ENCODE measurements at places on chromosomes 1 and 21.

DNA sequence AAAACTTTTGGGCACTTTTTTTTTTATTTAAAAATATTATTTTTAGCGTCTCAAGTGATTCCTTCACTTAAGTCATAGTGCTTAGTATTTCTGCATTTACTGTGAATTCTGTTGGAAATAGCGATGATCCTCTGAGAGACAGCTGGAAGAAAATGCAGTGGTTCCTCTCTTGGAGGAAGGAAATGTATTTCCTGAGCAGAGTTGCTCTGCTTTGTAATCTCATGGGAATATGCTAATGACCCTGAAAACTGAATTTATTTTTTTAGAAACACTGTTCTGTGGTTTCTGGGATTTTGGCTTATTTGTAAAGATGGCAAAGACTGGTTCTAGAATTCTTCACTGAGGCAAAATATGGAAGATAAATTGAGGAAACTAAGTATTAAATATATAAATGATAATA, 88.9 kb downstream of the NTNG1 start:
- DNase-seq, result no peak

- no peak for DNase-seq
Measured at GRCh38 chr1:63773815-63774616, at the start of gene ROR1. TSS of gene ROR1 (plus strand) at chr1:63774017.

DNA sequence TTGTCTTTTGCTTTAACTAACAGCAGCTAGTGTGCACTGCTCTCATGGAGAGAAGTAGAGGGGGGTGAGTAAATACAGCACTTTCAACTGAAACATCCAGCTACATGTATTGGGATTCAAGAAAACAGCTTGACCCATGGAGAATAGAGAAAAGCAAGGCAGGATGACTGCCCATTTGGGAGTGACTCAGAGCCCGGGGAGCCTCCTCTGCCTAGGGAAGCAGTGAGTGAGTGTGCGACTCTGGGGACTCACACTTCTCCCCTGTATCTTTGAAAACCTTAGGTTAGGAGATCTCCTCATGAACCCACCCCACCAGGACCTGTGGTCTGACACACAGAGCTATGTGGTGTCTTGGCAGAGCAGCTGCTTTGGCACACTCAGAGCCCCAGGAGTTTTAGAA, 82.0 kb upstream of the PTGFR start:
- DNase-seq, result no peak

DNA sequence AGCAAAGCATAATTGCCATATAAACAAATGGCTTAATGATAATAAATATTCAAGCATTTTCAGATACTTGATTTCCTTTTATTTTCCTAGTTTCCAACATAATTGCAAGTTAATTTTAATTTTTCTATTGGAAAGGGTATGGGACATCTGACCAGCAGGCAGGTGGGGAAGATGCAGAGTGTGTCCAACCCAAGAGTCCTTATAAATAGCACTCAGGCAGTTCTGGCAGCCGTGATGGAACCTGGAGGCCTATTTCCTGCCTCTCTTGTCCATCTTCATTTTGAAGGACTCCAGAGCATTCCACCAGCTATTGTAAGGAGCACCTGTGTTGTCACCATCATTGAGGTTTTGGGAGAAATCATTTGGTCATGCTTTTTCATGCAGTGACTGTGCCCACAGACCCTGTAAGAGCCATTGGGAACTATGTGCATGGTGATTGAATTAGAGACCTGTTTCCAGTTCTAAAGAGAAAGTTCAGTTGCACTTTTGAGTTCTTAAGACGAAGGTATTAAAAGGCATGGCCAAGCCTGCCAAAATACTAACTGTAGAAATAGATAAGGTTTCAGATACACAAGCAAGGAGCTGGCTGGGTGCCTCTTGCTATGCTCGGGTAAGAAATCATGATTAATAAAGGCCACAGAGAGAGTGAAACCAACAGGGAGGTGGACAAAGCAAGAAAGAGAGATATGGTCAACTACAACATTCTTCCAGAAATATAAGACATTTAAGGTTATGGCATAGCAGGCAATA, 92.3 kb downstream of the SPATA46 start:
- DNase-seq, result no peak

GRCh38 chr1:170685166-170685565, 21.2 kb downstream of the PRRX1 start:
- DNase-seq, result no peak

DNA sequence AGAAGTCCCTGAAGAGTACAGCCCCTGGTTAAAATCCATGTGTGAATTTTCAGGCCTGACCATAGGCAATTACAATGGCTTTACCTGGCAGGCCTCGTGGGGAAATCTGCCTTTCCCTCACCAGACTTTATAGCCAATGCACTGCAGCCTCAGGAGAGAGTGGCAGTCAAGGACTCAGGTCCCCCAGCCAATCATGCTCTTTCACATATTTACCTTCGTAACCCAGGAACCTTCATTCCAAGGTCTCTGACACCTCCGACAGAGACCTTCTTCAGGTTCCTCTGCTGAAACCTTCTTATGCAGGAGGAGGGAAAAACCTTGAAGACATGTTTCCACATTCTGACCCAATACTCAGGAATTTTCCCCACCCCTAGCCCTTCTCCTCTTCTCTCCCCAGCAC, 118.9 kb downstream of the FASLG start:
- no peak for DNase-seq

DNA sequence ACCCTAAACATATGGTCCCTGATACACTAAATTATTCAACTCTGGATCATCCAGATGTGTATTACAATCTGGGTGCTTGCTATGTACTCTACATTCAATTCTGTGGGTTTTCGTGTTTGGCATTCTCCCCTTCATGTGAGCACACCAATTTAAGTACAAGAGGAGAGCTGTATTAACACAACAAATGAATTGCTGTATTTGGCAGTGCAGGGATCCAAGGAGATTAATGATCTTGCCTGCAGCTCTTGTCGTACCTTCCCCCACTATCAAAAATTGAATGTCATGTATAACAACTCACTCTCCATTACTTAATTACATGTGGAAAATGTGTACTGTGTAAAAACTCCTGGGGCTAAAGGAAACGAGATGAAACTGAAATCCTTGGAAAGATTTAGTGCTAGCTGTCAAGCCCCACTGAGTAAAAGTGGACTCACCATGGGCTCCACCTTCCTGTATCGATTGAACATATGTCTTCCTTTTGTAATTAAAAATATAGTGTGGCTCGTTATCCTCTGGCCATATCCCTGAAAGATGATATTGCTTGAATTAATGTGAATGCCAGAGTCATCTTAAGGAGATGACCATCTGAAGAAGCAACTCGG, 172.2 kb upstream of the L1TD1 start:
- DNase-seq, result no peak

DNA sequence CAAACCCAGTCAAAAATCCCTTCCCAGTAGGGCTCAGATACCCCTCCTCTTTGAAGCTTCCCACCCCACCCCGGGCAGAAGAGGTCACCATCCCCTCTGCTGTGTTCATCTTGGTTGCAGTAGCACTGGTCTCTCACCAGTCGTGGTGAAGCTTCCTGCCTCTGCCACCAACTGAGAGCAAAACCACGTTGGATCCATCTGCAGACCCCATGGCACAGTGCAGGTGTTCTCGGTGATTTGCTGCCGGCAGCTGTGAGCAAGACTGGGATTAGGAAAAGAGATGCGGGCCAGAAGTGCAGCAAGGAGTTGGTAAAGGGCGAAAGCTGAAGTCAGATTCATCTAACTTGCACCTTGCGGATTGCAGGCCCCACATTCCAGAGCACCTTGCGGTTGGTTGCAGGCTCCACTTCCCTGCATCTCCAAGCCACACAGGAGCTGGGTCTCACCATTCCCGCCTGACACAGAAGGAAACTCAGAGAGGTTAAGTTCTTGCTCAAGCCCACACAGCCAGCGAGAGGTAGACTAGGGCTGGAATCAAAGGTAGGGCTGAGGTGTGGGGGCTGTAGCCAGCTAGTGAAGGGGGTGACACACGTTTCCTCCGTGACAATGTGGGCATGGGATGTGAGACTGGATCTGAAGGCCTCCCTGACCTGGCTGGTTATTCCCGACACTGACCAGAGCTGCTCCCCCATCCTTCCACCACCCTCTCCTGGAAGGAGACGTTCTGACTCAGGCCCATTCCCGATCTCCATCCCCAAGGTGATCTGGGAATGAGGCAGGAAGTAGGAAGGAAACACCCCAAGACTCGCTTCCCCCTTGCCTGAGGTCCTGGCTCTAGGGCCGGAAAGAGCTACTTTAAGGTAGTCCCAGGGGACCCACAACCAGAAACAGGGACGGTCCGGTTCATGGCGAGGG, 3.3 kb upstream of the FAM110D start:
- DNase-seq, result no peak

- no peak for DNase-seq
Measured at GRCh38 chr1:210415846-210416448, 87.2 kb downstream of the HHAT start.

DNA sequence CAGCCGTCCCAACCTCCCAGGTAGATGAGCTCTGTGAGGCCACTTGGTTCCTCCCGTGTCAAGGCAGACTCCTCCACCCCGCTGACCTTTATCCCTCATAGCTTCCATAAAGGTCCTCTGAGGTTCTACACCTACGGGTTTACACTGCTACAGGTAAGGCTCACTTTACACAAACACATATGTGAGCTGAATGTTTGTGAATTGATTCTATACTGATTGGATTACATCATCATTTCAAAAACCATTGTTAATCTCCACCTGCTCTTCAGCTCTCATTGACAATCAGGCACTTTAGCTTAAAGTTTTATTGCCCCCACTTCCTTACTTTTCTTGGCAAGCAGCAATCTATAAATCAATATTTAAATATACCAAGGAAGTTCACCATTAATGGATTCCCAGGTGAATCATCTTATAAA, 12.8 kb upstream of the RGS16 start:
- no peak for DNase-seq

DNA sequence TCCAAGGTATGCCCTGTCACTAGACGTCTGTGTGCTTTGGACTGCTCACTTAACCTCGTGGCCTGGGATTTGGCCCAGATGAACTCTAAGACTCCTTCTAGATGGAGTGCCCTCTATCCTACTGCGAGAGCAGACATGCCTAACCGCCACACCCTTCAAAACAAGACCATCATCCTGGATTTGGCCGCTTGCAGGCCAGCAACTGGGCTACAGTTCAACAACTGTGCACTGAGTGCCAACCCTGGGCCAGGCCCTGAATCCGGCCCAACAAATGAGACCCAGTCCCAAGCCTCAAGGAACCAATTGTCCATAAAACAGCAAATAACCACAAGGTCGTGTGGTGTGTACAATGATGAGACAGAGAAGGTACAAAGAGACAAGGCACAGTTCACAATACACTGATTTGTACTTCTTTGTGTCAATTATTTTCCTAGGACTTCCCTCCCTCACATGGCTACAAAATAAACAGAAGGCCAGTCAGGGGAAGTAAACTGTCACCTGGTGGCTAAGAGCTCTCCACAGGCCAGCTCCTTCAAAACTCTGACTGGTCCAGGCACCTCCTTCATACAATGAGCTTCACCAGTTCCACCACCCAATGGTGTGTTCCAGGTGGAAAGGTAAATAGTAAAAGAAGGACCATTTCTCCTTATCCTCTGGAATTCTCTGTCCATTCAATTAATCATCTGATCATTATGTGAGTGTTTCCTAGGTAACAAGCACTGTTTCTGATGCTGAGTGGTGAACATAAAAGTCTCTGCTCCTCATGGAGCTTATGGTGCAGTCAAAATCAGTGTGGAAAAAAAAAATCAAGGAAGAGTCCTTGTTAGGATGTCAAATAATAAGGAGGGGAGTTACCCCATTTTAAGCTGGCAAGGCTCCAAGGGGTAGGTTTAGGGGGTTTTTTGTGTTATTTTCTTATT, 60.4 kb downstream of the CAPZB start:
- no peak for DNase-seq

GRCh38 chr1:178609015-178609414, 96.1 kb downstream of the TEX35 start:
- DNase-seq, result no peak

DNA sequence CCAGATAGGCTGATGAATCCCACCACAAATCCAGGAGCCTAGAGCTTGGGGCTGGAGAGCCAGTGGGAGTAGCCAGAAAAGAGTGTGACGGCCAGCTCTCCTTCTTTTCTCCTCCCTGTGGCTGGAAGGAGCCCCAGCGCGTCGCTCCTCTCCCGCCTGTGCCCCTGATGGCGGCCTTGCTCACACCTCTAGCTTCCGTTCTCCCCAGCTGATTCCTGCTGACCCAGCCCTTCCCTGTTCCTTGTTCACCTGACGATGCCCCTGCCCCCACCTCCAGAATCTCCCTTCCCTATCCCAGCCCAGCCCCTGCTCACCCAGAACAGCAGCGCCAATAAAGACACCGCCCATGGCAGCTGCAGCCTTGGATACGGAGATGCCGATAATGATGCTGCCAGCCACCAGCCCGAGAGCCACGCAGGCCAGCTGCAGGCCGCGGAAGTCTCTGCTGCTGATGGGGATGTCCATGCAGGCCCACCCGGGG, 656 bp downstream of the KNCN start:
- DNase-seq, result no peak

GRCh38 chr1:6560267-6560666, 5.2 kb downstream of the TAS1R1 start:
- DNase-seq, result no peak

- no peak for DNase-seq
Measured at GRCh38 chr1:8666389-8667167, 150.9 kb downstream of the RERE start.

DNA sequence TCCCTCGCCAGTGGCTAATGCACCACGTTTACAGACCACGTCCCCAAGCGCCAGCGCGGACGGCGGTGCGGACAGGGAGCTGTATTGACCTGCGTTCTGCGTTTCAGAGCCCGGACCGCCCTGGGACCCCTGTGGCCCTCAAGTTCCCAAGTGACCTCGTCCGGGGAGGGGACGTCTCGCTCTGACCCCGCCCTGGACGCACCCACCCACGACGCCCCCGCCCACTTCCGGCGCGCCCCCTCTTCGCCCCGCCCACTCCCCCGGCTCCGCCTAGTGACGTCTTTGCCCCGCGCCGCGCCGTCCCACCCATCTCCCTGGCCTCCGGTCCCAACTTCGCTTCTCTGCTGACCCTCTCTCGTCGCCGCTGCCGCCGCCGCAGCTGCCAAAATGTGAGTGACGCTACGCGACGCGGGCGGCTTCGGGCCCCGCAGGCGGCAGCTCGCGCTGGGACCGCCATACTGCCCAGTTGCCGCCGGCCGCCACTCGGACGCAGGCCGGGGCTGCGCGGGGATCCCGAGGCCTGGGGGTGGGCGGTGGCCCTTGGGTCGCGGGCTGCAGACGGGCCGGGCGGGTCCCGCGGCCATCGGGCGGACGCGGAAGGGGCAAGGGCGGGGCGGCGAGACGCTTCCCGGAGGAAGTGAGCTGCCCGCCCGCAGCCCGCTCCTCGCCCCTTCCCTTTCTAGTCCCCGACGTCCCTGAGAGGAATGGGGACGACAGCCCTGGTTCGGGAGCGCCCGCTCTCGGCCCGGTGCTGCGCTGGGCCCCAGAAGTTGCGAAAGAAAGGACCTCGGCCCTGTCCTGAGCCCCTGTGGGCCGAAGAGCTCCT, at the start of gene VAMP3:
Gene VAMP3, plus strand, starts transcription at position 300 of the 826 bp plus-strand sequence. Its CDS starts 88 bp downstream, at position 388.
- peak; percentile 17 for DNase-seq

GRCh38 chr1:162026881-162027280, 3.2 kb upstream of the OLFML2B start:
- no peak for DNase-seq

DNA sequence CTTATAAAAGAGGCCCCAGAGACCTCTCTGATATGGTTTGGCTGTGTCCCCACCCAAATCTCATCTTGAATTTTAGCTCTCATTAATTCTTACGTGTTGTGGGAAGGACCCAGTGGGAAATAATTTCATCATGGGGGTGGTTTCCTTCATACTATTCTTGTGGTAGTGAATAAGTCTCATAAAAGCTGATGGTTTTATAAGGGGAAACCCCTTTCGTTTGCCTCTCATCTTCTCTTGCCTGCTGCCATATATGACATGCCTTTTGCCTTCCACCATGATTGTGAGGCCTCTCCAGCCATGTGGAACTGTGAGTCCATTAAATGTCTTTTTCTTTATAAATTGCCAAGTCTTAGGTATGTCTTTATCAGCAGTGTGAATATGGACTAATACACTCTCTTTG, 22.5 kb upstream of the NEK7 start:
- no peak for DNase-seq

Data from keratinocyte (primary cell).